ENCODE measurements at places on chromosomes 12 and 14. TPM values are rescaled to one million over a fixed set of nuclear protein-coding genes. Genes with fewer than 3 reads are reported as not detected.

MGST1 gene
- 104 TPM for total RNA-seq

- DNase-seq = no peak
- no peak overlapping the region for H3K27ac ChIP-seq
- H3K36me3 ChIP-seq = peaks cover 3% of the 10 kb centered on the region
- no peak overlapping the region for H3K4me3 ChIP-seq
- H3K4me1 ChIP-seq = no peaks in the 10 kb centered on the region
- H3K27me3 ChIP-seq = no peaks in the 10 kb centered on the region
These were observed 107.1 kb upstream of the AEBP2 start for GRCh38 chr12:19332196-19332595.

DNA sequence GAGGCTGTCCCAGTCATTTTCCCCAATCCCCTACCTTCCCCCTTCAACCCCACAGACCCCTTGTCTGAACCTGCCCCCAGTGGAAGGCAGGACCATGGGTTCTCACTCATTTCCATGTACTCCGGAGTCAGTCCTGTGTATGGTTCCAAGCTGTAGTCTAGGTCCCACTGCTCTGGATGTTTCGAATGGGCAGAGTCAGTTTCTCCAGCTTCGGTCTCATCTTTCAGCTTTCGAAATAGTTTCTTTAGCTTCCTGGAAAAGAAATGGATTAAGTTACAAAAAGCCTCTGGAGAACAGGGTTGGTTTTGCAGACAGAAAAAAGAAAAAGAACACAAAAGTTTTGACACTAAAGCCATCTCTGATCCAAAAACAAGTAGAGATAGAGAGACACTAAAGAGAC is 167.5 kb downstream of the NTF3 start:
- H3K4me3 ChIP-seq = no peak overlapping the region
- H3K27me3 ChIP-seq = no peaks in the 10 kb centered on the region
- DNase-seq = no peak
- H3K36me3 ChIP-seq = no peaks in the 10 kb centered on the region

SPX gene
- total RNA-seq = 19.8 TPM

- no peaks in the 10 kb centered on the region for H3K27me3 ChIP-seq
- DNase-seq = no peak
These were observed 473 bp upstream of the TMEM19 start for GRCh38 chr12:71685312-71685906.

- DNase-seq = no peak
- H3K27me3 ChIP-seq = no peaks in the 10 kb centered on the region
- no peak overlapping the region for H3K4me3 ChIP-seq
- H3K36me3 ChIP-seq = no peaks in the 10 kb centered on the region
- H3K27ac ChIP-seq = no peak overlapping the region
These were observed 29.5 kb downstream of the CEP170B start for GRCh38 chr14:104894331-104895206.

DNA sequence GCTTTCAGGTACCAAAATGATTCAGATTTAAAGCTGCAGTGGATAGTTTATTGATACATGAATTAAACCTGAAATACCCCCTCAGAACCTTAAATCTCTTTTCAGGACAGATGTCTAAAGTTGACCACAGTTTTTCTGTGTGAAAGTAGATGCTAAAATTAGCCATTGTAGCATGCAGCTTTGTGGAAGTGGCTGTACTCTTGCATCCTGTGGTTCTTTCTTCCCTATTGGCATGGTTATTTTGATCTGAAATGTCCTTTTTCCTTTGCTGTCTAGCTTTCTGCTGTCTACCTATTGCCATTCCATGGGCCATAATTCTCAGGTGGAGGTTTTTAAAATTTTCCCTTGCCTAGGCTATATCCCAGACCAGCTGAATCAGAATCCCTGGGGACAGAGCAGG is 455.6 kb downstream of the ZFP36L1 start:
- H3K36me3 ChIP-seq = no peaks in the 10 kb centered on the region
- no peak overlapping the region for H3K4me3 ChIP-seq
- H3K27ac ChIP-seq = no peak overlapping the region
- H3K27me3 ChIP-seq = no peaks in the 10 kb centered on the region

DNA sequence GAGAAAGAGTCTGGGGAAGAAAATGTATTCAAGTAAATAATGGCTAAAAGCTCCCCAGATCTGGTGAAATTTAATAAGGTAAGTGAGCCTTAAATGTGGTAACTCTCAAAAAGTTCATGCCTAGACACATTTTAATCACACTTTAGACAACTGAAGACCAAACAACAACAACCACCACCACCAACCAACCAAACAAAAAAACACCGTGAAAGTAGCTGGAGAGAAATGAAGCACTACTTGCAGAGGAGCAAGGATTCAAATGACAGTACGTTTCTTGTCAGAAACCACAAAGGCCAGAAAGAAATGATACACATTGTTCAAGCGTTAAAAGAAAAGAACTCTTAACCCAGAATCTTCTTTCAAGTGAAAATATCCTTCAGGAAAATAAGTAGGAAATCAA is 208.3 kb downstream of the MYRFL start:
- H3K27ac ChIP-seq = no peak overlapping the region
- H3K4me1 ChIP-seq = no peaks in the 10 kb centered on the region
- H3K36me3 ChIP-seq = no peaks in the 10 kb centered on the region
- no peak overlapping the region for H3K4me3 ChIP-seq

RIMBP2 gene
- 2.2 TPM for total RNA-seq

- no peak overlapping the region for H3K4me3 ChIP-seq
- no peak for DNase-seq
- H3K36me3 ChIP-seq = no peaks in the 10 kb centered on the region
- H3K27me3 ChIP-seq = no peaks in the 10 kb centered on the region
- no peaks in the 10 kb centered on the region for H3K4me1 ChIP-seq
These were observed 179.1 kb downstream of the KIF26A start for GRCh38 chr14:104317492-104317805.

- H3K27me3 ChIP-seq = peaks cover 9% of the 10 kb centered on the region
- H3K4me1 ChIP-seq = no peaks in the 10 kb centered on the region
- H3K27ac ChIP-seq = no peak overlapping the region
- no peak for DNase-seq
These were observed 51.9 kb upstream of the TSPAN11 start for GRCh38 chr12:30874455-30875321.

- H3K27me3 ChIP-seq = no peaks in the 10 kb centered on the region
- peaks cover 3% of the 10 kb centered on the region for H3K4me1 ChIP-seq
These were observed 171.3 kb downstream of the TMTC2 start for GRCh38 chr12:82857911-82858533.

DNA sequence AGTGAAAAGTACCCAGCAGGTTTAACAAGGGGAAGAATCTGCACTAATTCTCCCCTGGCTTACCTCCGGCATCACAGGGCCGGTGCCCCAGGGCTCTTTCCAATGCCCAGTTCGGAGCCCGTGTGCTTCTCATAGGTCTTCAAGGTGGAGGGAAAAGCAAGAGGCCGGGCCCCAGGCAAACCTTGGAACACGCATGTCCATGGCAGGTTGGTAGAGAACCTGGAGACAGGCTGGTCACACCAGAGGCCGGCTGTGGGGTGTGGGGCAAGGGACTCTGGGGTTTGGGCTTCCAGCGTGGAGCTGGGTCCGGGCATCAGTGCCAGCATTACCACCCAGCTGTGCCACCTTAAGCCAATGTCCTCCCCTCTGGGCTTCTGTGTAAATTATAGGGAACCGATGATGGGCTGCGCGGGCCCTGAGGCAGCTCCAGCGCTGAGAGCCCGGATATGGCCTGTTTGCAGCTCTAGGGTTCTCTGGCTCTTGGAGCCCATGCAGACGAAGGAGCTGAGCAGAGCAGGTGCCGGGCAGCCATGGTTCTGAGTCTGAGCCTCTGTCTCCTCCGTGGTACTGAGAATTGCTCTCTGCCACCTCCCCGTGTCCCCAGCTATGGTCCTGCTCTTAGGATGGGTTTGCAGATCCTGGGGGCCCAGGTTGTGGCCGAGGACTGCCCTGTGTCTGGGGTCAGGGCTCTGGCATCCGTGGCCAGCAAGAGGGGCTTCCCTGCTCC is 197.0 kb upstream of the C14orf180 start:
- peaks cover 10% of the 10 kb centered on the region for H3K27me3 ChIP-seq
- no peak overlapping the region for H3K27ac ChIP-seq
- DNase-seq = no peak
- no peaks in the 10 kb centered on the region for H3K4me1 ChIP-seq
- no peaks in the 10 kb centered on the region for H3K36me3 ChIP-seq

DNA sequence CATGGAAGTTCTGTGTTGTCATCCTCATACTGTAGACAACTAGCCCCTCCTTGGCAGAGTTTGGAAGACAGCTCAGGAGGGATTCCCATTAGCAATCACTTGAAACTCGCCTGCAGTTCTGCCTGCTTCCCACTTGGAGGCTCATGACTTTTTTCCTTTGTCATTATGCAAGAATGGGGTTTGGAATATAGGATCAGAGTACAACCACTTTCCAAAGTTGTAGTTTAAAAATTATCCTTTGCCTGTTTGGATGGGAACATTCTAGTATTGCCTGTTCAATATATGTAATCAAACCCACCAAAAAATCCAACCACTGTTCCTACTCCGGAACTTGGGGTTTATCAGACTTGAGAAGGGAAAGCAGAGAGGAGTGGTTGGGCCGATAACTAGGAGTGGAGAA is 2.1 kb upstream of the GPD1 start:
- no peak overlapping the region for H3K27ac ChIP-seq
- peaks cover 34% of the 10 kb centered on the region for H3K36me3 ChIP-seq
- H3K4me3 ChIP-seq = no peak overlapping the region
- H3K27me3 ChIP-seq = no peaks in the 10 kb centered on the region

DNA sequence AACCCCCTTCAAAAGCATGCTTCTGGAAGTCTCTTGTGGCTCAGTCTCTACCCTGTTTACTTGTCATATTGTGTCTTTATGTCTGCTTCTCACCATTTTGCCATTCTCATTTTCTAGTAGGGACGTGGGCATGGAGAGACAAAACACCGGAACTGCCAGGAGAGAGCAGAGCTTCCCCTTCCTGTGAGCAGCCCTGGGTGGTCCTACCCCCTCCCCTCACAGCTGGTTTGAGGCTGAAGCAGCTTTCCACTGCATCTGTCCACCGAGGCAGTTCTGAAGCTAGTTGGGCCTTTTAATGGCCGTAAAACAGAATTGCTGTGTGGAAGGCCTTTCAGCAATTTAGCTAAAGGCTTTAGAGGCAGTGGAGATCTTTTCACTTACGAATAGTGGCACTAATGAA is 77.0 kb downstream of the PELI2 start:
- no peaks in the 10 kb centered on the region for H3K36me3 ChIP-seq
- H3K27ac ChIP-seq = peak overlapping the region; percentile 8
- DNase-seq = no peak
- no peak overlapping the region for H3K4me3 ChIP-seq
- H3K4me1 ChIP-seq = peaks cover 33% of the 10 kb centered on the region

MGP gene
- total RNA-seq = not detected

ZC3H10 gene
- 4.1 TPM for total RNA-seq

DLK1 gene
- 1.3 TPM for total RNA-seq

DNA sequence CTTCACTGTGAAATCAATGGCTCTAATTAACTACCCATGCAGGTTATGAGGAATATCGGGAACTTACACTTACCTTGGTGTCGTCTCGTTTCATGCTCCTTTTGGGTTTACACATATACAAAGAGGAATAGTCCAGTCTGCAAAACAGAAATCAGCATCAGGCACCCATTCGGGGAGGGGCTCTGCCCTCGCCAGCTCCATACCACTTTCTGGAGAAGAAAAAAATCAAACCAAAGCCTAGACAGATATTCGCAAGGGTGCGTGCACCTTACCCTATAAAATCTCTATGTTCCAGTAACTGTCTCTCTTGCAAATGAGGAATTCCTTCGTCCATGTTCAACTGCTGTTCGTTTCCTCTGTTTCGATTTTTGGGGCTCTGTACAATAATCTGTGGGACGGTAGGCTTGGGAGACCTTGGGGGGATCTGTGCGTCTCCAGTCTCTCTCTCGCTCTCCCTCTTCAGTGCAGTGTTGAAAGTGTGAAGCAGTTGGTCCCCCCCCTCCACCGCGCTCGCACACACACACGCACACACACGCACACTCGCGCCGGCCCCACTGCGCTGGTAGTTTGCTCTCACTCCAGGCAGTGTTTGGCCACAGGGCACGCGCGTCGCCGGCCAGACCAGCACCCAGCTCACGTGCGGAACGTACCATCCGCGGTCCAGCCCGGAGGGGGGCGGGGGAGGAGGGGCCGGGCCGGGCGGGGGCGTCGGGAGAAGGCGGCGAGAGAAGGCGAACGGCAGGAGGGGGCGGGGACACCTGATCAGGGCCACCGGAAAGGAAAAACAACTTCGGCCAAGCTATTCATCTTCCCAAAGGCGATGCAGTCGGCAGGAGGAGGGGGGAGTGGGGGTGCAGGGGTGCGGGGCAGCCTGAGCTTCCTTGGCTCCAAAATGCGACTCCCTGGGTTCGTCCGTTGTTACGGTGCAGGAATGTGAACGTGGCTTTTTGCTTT is at the start of gene BHLHE41:
BHLHE41 (minus strand) TSS at position 592 of the 954 bp plus-strand sequence; CDS start at position 334, 258 bp downstream.
- peaks cover 8% of the 10 kb centered on the region for H3K27me3 ChIP-seq
- DNase-seq = peak; percentile 76
- peak within 1 kb of the TSS; percentile 84 for H3K27ac ChIP-seq
- no peaks in the 10 kb centered on the region for H3K36me3 ChIP-seq
